ENCODE measurements at places on chromosomes 5 and 9.
A peak's percentile ranks its signal among the peaks of the same experiment; 100 is the strongest.

GRCh38 chr5:170290498-170290897 lies 7.1 kb downstream of the LCP2 start:
- DNase-seq: no peak

DNA sequence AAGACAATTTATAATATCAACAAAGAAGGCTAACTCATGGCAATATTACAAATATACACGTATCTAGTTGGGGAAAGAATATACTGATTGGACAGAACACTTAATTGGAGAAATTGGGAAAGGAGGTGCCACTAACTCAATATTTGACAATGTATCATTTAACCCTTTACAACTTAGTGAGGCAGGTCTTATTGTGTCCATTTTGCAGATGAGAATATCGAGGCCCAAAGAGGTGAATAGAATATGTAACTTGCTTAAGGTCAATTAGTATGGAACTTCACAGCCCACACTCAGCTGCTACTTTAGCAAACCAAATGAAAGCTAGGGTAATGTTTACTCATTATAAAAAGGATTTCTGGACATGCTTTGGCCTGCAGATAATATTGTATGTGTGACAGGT lies 46.2 kb downstream of the COMMD10 start:
- no peak for DNase-seq

- no peak for DNase-seq
Measured at GRCh38 chr9:133982971-133983720, 9.0 kb downstream of the VAV2 start.

- DNase-seq: no peak
Measured at GRCh38 chr5:82151204-82151603, 127.0 kb downstream of the RPS23 start.

DNA sequence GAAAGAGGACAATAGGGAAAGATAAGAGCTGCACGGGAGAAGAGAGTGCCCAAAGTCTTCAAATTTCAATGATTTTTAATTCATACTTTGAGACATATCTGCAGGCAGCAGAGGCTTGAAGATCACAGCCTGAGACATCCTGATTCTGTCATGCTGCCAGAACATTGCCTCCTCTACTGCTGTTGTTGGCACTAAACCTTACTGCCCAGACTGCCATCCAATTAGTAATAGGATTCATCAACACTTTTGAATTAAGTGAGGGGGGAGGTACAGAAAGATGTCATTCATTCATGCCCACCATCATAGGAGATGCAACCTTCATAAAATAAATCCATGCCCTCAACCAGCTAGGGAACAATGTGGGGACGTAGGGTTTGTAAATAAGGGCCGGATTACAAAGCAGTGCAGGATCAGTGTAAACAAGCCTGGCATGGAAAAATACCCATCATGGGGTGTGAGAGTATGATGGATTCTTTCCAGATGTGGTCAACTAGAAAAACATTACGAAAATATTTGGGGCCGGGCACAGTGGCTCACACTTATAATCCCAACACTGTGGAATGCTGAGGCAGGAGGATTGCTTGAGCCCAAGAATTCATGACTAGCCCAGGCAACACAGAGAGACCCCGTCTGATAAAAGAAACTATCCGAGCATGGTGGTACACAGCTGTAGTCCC lies 122.1 kb upstream of the DAPK1 start:
- no peak for DNase-seq

GRCh38 chr9:111944241-111944866 lies 47.7 kb downstream of the UGCG start:
- DNase-seq: no peak

GRCh38 chr5:133818869-133819600 lies 149.4 kb downstream of the C5orf15 start:
- DNase-seq: no peak

GRCh38 chr9:89640801-89641200 lies 36.0 kb downstream of the GADD45G start:
- DNase-seq: no peak

GRCh38 chr5:126732716-126733115 lies 44.2 kb upstream of the LMNB1 start:
- no peak for DNase-seq

DNA sequence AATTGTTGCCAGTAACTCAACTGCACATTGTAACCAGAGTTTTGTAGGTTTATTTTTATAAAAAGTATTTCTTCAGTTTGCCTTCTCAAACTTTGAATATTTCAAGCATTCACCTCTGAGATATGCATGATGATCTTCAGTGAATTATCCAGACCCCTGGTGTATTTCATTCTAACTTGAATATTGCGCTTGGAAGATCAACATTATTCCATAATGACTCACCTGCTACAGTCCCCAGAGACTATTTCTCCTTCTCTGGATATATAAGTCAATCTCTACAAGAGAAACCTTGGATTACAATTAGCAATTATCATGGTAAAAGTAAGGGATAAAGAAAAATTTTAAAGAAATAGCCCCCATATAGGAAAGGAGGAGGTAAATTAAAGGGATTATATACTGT lies 1041.0 kb downstream of the TLE1 start:
- DNase-seq: peak; percentile 9

- DNase-seq: no peak
Measured at GRCh38 chr5:39928709-39929108, 503.9 kb upstream of the DAB2 start.

GRCh38 chr5:59709846-59710245 lies 183.7 kb downstream of the PDE4D start:
- peak; percentile 45 for DNase-seq

DNA sequence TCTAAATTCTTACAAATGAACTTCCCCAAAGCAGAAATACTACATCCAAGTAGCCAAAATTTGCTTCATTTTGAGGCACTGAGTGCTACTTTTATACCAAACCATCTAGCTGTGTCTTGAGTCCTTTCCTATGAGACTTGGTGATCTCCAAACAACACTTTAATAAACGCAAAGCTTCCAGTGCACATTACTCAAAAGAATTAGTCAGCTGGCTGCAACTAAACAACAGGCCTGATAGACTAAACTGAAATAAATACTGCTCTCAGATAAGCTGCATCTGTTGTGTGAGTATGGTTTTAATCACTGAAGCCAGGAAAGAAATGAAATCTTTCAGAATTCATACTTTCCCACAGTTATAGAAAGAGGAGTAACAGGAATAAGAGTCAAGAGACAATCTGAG lies 80.3 kb downstream of the VCAN start:
- no peak for DNase-seq

DNA sequence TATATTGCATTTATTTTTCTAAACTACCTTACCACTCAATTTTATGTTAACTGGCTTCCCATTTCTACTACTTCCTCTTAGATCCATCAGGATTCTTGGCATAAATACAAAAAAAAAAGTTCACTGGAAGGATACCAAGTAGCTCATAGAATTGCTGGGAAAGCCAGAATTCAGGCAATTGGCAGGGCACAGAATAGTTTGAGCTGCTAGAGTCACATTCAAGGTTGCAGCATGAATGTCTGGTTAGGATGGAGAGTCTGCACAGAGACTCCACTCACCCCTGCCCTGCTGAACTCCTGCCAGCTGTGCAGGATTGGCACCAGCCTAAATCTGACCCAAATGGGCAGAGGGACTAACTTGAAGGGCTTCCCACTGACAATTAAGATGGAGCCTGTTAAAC lies 4.9 kb upstream of the AMACR start:
- no peak for DNase-seq

GRCh38 chr9:20022410-20022809 lies 233.6 kb upstream of the SLC24A2 start:
- DNase-seq: no peak

GRCh38 chr5:24899180-24899579 lies 254.4 kb upstream of the CDH10 start:
- no peak for DNase-seq

GRCh38 chr9:134205672-134206310 lies 41.4 kb upstream of the RNU6ATAC start:
- no peak for DNase-seq

DNA sequence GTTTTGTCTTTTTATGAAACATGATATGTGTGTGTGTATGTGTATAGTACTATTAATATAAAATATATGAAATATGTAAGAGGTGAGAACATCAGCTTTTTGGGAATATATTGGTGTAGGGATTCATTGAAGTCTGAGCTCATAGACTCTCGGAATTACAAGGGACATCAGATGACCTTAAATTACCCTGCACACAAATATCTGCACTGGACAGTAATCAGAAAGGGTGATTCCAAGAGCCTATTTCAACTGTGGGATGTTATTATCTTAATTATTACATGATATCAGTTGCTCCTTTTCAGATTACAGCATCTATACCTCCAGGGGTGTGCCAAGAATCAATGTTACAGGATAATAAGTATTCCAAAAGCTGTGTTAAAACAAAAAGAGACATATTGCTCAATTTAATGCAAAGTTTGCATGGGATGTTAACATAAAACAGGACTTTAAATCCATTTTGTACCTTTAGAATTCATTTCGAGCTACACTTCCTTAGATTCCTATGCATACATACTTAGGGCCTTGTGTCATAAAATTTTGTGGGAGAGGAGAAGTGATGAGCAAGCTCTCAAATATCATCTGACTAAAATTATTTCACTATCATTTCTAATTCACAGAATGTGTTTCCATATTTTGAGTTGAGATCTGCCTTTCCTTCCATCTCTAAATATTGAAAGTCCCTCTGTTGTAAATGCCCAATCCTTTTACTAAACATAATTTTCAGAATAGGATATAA lies 365.2 kb downstream of the BRINP1 start:
- peak; percentile 14 for DNase-seq

DNA sequence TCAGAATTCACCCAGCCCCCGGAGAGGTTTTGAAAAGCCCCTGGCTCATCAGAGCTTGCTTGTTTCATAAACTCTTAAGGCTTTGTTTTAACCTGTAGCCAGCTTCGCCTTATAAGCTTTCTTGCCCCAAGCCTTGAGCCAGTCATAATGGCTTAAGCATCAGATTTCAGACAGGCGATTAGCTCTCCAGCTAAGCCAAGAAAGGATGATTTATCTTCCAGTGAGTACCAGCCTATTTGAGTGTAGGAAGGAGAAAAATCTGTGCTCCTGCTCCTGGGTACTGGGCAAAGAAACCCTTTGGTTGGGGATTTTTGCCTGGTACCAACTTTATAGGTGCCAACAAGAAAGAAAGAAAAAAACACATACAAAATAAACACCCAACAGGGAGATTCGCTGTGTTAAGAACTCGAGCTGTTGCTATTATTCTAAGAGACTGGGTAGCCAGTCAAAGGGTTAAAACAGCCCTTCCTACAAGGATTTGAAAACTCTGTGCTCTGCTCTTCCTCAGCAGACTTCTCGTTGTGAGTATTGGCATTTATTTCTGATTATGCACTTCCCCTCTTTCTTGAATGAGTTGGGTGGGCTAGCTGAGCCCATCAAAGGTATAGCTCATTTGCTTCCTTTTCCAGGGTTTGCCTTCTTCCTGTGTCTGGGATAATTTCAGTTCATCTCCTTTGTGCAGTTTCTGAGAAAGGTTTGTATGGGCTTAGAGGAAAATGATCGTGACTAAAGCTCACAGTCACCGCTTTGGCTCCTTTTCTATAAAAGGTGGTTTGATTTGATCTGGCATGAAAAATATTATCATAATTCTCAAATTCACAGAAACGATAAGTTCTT lies 157.2 kb upstream of the DMRT1 start:
- no peak for DNase-seq

GRCh38 chr9:6986141-6986815 lies 228.5 kb downstream of the KDM4C start:
- no peak for DNase-seq

- no peak for DNase-seq
Measured at GRCh38 chr9:1871626-1872419, 143.3 kb upstream of the SMARCA2 start.

DNA sequence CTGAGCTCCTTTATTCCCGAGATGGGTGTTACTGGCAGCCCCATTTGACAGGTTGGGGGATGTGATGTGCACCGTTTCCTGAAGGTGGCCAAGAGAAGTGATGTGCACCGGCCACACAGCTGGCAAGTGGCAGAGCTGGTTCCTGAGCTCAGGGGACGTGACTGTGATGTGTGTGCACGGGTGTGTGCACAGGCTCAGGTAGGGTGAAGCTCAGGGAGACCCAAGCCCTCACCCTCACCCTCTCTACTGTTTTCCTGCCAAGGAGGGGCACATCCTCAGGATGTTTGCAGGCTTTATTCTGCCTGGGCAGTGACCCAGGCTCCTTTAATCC lies 56.6 kb downstream of the WWC1 start:
- DNase-seq: no peak

DNA sequence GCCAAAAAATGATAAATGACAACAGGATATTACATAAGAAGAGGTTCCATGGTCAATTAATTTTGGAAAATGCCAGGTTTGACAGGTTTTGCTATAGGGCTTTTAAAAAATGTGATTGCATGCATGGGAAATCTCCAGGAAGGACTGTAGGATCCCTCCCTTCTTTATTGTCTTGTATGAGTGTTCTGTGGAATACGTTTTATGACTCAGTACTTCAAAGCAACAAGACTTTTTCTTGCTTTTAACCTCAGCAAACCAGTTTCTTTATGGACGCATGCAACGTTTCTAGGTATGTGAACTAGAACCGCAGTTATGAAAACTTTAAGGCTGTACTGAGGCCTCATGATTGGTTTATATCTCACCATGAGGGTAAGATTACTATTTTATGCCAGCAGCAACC lies 76.6 kb upstream of the NTRK2 start:
- DNase-seq: no peak

DNA sequence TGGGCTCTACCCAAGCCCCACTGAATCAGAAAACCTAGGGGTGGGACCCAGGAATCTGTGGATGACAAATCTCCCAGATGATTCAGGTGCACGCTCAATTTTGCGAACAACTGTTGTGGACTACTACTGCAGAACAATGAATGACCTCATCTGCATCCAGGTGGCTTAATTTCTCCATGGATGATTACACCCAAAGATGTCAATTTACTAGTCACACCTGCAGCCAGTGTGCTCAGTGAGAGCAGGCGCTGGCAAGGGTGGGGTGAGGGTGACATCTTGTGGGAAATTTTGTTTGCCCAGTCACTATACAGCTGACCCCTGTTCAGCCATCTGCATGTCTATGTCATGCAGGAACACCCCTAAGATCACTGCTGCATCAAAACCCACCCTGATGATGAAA lies 118.2 kb downstream of the ENTREP1 start:
- DNase-seq: no peak
